ENCODE measurements at places on chromosomes 7 and 10.

- no peak for DNase-seq
Measured at GRCh38 chr10:21021231-21021630, 124.1 kb upstream of the NEBL start.

- DNase-seq: no peak
Measured at GRCh38 chr7:47666164-47666862, 84.4 kb upstream of the TNS3 start.

DNA sequence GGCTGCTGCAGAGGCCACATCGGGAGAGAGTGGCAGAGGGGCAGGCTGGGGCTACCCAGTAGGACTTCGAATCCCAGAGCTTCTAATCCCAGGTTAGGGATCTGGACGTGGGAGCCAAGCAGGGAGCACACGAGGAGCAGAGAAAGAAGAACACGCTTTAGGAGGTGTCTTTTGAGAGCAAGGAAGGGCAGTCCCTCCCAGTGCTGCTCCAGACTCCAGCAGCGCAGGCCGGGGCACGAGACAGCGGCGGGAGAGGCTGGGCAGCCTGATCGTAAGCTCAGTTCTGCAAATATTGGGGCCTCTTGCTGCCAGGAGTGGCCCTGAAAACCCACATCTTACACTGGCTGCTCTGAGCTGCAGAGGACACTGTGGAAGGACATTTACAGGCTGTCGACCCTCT lies 75.9 kb downstream of the HIPK2 start:
- no peak for DNase-seq

- DNase-seq: no peak
Measured at GRCh38 chr10:47381427-47382379, 2.4 kb downstream of the ZNF488 start.

GRCh38 chr7:4010923-4011656 lies 671.0 kb upstream of the FOXK1 start:
- no peak for DNase-seq

- DNase-seq: no peak
Measured at GRCh38 chr10:104046651-104047050, 39.0 kb downstream of the COL17A1 start.

- no peak for DNase-seq
Measured at GRCh38 chr7:108045669-108046068, 42.7 kb upstream of the LAMB1 start.

GRCh38 chr7:75869776-75870379 lies 9.0 kb upstream of the RHBDD2 start:
- DNase-seq: no peak

GRCh38 chr10:46520381-46520780 lies 36.1 kb downstream of the GPRIN2 start:
- no peak for DNase-seq

DNA sequence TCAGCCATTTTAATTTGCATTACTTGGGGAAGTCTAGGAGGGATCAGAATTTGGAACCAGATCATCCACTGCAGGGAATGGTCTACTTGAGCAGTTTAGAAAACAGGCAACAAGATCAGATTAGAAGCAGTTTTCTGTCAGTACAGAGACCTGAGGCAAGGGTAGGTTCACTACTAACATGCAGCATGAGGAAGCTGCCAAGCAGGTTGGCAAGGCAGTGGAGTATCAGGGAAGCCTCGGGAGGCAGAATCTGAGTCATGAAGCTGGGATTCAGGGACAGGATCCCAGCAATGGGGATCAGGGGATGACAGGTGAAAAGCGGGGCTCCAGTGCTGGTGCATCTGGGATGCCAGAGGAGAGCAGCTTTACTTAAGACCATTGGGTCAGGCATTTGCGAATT lies 28.1 kb downstream of the ENO4 start:
- no peak for DNase-seq

DNA sequence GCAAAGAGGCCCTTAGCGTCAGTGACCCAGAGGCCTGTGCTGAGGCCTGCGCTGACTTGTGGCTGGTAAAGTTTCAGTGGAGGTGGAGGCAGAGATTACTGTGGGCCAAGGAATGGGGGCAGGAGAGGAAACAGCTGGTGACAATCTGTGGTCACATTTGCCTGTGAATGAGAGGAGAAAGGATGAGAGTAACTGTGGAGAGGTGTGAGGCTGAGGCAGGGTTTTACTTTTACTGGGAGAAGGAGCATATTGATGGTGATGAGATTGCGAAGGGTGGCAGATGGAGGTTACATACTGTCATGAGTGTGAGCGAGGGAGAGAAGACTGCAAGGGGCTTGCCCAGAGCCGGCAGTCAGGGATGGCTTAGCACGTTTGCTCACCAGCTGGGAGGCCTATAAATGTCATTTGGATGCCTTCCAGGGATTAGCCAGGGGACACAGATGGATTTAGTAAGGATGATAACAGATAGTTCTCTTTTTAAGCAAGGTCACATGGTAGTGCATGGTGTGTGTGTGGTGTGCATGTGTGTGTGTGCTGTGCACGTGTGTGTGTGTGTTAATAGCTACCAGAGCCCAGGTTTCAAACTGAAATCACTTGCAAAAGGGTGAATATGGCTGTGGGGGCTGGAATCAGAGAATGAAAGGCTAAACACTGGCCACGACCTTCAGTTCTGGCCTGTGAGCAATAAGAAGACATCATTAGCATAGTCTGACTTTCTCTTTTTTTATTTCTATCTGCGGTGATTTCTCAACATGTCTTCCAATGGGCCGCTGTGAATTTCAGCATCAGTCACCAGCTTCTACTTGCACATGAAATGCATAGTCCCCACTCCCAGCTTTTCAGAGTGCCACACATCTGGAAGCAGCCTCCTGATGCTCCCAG lies 291.5 kb upstream of the ZNF32 start:
- DNase-seq: no peak

DNA sequence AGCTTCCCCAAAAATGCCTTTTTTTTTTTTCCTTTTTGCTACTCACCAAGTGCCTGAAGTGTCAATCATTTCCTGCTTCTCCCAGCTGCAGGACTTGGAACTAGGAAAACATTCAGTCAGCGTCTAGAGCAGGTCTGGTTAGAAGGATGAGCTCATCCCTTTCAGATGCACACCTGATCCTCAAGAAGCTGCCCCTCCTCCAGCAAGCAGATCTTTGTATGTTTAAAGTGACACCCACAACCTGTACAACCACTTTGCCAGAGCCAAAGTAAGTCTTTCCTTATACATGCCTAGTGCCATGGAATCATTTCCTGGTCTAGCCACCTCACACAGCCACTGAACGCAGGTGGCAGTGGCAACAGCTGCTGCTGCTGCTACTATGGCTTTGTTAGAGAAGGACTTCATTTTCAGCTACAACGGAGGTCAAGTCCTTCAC lies 10.4 kb upstream of the USP54 start:
- DNase-seq: no peak

GRCh38 chr7:115319541-115319940 lies 397.6 kb downstream of the MDFIC start:
- DNase-seq: no peak

DNA sequence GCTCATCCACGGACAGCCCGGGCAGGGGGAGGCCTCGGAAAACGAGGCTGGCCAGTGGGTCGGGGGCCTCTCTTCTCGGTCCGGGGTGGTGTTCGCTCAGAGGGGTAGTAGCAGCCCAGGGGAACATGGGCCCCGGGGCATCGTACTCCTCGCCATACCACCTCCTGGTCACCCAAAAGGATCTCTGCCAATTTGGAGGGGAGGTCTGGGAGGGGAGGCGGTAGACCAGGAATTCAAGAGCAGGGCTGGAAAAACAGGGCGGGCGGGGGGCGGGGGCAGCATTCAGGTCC lies 67.4 kb downstream of the SLC29A4 start:
- DNase-seq: no peak

DNA sequence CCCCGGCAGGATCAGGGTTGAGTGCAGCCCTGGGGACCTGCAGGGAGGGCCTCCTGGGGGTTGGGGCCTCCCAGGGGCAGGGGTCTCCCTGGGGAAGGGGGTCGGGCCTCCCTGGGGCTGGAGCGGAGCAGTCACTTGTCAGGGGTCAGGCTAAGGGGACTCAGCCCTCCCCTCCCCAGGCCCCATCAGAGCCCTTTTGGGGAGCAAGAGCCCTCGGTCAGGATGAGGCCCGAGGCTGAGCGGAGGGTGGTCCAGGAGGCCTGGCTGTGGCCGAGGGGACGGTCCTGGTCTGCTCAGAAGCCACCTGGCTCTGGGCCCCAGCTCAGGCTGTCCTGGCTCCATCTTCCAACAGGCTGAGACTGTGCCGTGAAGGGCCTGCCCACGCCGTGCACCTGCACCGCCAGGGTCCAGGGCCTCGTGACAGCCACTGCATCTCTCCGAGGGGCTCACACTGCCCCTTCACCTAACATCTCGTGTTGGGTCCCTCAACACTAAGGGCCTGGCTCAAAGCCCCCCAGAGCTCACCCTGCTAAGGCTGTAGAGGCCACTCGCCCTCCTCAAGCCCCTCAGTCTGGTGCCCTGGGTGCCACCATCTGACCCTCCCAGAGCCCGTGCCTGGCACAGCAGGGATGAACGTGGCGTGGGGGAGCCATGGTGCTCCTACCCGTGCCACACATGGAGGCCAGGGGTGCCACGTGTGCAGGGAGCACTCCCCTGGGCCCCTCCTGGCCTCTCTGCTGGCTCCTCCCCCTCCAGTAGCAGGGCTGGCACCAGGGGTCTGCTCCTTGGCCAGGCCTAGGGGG lies 12.9 kb downstream of the BHLHA15 start:
- DNase-seq: no peak

GRCh38 chr7:50687575-50688225 lies 95.0 kb downstream of the GRB10 start:
- DNase-seq: no peak

DNA sequence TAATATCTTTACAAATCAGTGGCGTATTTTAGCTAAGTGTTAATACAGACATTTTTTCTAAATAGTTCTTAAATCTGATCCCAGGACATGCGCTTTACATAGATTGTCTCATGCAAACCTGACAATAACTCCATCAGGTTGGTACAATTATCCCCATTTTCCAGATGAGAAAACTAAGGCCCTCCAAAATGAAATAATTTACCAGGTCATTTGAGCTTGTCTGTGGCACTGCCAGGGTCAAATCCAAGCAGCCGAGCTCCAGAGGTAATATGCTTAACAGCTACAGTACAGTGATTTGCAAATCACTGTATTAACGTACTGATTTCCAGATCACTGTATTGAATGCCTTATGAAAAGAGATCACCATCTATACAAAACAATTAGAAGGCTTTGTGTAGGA lies 223.1 kb downstream of the CHCHD3 start:
- DNase-seq: no peak

GRCh38 chr7:122864016-122864415 lies 22.2 kb downstream of the CADPS2 start:
- DNase-seq: no peak

DNA sequence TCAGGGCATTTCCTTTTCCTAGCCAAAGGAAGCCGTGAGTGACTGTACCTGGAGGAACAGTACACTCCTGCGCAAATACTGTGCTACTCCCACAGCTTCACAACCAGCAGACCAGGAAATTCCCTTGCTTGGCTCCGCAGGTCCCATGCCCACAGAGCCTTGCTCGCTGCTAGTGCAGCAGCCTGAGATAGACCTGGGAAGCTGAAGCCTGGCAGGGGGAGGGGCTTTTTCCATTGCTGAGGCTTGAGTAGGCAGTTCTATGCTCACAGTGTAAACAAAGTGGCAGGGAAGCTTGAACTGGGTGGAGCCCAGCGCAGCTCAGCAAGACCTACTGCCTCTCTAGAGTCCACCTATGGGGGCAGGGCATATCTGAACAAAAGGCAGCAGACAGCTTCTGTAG lies 291.2 kb downstream of the HGF start:
- no peak for DNase-seq

DNA sequence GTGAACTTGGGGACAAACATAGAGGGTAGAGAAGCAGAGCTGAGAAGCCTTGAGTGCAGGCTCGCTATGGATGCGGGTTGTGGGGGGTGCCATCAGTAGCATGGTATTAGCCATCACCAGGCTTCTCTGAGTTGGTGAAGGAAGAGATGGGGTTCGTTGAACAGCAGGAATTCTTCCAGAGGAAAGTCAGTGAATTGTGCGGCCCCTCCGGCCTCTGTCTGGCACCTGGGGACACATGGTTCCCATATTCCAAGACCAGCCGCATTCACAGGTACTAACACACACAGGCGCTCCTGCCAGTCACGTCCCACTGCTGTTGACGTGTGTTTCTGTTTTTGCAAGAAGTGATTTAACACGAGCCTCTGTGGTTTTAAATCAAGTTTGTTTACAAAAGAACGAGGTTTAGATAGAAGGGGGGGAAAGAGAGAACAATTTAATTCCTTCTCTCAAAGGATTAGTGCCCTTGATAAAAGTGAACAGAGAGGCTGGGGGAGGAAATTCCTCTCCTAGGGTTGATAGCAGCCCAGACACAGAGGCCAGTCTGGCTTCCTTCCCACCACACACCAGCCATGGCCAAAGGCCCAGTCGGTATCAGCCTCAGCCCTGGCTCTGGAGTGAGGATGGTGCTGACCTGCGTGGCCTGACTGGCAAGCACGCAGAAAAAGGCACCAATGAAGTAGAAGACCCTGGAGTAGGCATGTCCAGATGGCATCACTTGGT lies 252.6 kb upstream of the IGFBP3 start:
- no peak for DNase-seq

DNA sequence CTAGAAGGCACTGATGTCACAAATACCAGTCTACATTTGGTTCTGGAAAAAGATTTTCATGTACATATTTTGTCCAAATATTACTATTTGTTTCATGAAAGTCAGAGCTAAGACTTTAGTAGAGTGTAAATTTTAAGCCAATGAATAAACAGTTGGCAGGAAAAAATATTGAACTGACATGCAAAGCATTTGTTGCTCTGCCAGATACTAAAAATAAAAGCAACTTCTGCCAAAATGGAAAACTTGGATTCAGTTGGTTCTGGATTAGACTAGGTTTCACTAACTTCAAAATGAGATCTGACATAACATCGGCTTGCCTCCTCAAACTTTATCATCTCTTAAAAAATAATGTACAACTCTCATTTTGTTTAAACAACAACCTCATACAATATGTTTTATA lies 34.9 kb downstream of the FAM204A start:
- no peak for DNase-seq

DNA sequence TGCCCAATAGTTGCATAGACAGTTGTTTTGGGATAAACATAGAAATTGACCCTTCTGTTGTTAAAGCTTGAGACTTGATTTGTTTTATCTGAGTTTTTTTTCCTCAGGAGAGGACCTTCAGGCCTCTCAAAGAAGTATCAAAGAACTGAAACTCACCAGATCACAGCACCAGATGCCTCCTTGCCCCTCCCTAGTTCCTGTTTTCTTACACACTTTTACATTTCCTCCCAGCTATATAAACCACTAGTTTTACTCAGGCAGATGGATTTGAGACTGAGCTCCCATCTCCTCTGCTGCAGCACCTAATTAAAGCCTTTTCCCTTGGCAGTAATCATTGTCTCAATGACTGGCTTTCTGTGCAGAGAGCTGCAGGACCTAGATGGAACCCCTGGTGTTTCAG lies 150.6 kb upstream of the NRG3 start:
- no peak for DNase-seq

GRCh38 chr7:4745971-4746919 lies 29.2 kb upstream of the AP5Z1 start:
- DNase-seq: no peak

- DNase-seq: no peak
Measured at GRCh38 chr10:3784510-3785250, at the start of gene KLF6. TSS of gene KLF6 (minus strand) at chr10:3785209. CDS start at chr10:3785014, 195 bp downstream.
